ENCODE measurements at places on chromosomes 7 and 10. TPM values are rescaled to one million over a fixed set of nuclear protein-coding genes. Genes with fewer than 3 reads are reported as not detected.

- DNase-seq: peak; percentile 29
- no peak overlapping the region for H3K27ac ChIP-seq
- no peaks in the 10 kb centered on the region for H3K36me3 ChIP-seq
- H3K4me1 ChIP-seq: no peaks in the 10 kb centered on the region
- H3K27me3 ChIP-seq: no peaks in the 10 kb centered on the region
These were observed 210.1 kb upstream of the STK17A start for GRCh38 chr7:43372676-43373355.

- H3K36me3 ChIP-seq: no peaks in the 10 kb centered on the region
These were observed 21.3 kb upstream of the HSPB1 start for GRCh38 chr7:76281006-76281705.

DNA sequence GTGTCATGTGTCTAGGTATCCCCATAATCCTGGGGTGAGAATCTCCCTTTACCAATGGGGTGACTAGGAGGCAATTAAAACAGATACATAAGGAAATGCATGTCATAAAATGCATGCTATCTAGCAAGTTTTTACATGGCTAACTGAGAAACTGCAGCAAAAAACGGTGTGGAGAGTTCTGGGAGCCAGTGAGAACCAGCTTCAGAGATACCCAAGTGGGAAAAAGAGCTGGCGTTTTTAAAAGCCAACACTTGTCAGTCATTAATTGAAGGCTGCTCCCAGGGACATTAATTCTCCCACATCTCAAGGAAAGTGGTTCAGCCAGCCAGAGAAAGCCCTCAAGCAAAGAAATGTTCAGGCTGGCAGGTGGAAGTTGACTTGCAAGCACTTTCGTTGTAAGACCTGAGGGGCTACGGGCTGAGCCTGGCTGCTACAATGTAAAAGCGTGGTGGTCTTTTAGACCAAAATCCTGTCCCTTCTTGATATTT, 28.1 kb downstream of the ST8SIA6 start:
- DNase-seq: no peak
- H3K4me3 ChIP-seq: no peak overlapping the region
- no peaks in the 10 kb centered on the region for H3K4me1 ChIP-seq
- no peaks in the 10 kb centered on the region for H3K36me3 ChIP-seq

DNA sequence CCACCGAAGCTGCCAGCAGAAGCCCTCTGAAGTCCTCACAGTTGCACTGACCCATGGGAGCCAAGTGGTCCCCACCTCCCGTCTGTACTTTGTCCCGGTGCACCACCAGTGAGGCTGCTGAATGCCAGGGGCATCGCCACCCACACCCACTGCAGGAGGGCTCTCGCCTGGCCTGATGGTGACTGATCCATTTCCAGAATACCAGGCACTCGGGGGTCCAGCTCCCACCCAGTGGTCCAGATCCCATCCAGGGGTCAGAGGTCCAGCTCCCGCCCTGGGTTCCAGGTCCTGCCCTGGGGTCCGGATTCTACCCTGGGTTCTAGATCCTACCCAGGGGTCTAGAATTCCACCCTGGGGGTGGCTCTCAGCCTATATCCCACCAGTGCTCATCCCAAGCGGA, 9.1 kb upstream of the JAKMIP3 start:
- H3K27me3 ChIP-seq: no peaks in the 10 kb centered on the region
- H3K4me1 ChIP-seq: no peaks in the 10 kb centered on the region
- H3K27ac ChIP-seq: no peak overlapping the region
- no peaks in the 10 kb centered on the region for H3K36me3 ChIP-seq
- no peak overlapping the region for H3K4me3 ChIP-seq
- no peak for DNase-seq

DNA sequence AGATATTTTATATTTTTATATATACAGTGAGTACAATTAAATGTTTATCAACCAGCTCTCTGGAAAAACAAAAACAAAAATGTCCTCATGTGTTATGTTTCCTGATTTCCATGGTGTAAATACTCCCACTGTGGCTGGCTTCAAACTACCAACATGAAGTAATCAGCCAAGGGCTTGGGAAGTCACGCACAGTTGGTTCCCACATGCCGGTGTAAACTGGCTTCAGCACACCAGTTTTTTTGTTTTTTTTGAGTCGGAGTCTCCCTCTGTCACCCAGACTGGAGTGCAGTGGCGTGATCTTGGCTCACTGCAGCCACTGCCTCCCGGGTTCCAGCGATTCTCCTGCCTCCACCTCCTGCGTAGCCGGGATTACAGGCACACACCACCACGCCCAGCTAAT, 11.8 kb downstream of the OSBPL3 start:
- H3K4me1 ChIP-seq: peaks cover 2% of the 10 kb centered on the region
- no peaks in the 10 kb centered on the region for H3K36me3 ChIP-seq
- no peaks in the 10 kb centered on the region for H3K27me3 ChIP-seq
- DNase-seq: no peak
- H3K27ac ChIP-seq: no peak overlapping the region

DNA sequence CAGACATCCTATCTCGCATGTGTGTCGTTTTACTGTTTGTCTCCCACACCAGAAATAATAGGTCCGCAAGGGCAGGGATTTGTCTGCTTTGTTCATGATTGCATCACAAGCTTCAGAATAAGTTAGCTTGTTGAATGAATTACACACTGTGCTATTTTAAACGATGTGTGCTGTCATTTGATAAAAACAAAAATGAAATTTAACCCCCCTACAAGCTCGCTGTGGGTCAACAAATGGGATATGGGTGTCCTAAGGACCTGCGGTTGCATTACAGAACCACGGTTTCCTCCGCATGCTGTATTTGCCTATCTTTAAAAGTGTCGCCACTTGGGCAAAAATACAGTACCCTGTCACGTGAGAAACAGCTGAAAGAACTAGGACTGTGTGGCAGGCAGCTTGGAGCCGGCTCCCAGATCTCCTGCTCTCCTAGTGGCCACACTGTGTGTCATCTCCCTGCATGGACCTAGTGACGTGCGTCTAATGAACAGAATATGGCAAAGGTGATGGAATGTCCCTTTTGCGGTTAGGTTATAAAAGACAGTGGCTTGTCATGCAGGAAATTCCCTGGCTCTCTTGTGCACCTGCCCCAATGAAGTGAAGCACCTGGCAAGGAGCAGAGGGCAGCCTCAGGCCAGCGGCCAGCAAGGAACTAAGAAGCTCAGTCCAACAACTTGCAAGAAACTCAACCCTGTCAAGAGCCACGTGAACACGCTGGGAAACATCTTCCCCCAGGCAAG, 32.9 kb upstream of the CRYGN start:
- DNase-seq: no peak
- no peak overlapping the region for H3K4me3 ChIP-seq
- H3K4me1 ChIP-seq: no peaks in the 10 kb centered on the region
- H3K27me3 ChIP-seq: no peaks in the 10 kb centered on the region
- H3K36me3 ChIP-seq: peaks cover 28% of the 10 kb centered on the region
- H3K27ac ChIP-seq: no peak overlapping the region

- H3K4me1 ChIP-seq: peaks cover 11% of the 10 kb centered on the region
- no peaks in the 10 kb centered on the region for H3K36me3 ChIP-seq
- H3K4me3 ChIP-seq: no peak overlapping the region
- H3K27ac ChIP-seq: no peak overlapping the region
- DNase-seq: peak; percentile 43
- no peaks in the 10 kb centered on the region for H3K27me3 ChIP-seq
These were observed 97.6 kb downstream of the CCNY start for GRCh38 chr10:35433851-35434426.

DNA sequence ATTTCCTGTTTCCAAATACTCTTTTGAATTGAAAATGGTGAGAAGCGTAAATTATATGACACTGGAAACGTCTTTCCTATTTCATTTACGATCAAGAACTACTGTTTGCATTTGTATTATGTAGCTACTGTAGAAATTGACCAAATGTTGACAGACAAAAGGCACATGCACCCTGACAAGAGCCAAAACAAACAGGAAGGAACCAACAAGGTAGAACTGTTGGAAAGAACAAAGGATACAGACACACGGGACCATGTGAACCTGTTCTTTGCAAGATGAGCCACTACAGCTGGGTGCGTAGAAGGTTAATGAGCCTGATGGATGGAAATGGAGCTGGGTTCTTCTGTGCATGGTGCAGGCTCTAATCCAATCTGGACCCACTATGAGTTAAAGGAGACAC, 48.4 kb upstream of the FZD8 start:
- no peaks in the 10 kb centered on the region for H3K36me3 ChIP-seq
- H3K4me1 ChIP-seq: no peaks in the 10 kb centered on the region
- H3K4me3 ChIP-seq: no peak overlapping the region
- no peak overlapping the region for H3K27ac ChIP-seq

DNA sequence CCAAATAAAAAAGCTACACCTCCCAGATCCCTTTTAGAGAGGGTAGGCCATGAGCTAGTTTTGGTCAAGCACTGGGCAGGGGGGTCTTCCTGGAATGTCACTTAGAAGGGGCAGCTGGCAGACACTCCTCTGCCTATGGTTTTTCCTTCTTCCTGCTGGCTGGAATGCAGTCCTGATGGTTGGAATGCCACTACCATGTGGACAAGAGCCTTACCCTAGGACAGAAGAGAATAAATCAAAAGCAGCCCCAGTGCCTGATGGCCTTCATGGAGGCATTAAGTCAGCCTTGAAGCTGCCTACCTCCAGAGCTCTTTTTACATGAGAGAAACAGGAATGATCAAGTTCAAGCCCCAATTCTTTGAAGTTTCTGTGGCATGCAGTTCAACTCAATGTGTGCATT, 43.5 kb upstream of the SORBS1 start:
- H3K4me3 ChIP-seq: no peak overlapping the region
- no peak for DNase-seq
- peaks cover 3% of the 10 kb centered on the region for H3K4me1 ChIP-seq
- peak overlapping the region; percentile 27 for H3K27ac ChIP-seq
- H3K36me3 ChIP-seq: peaks cover 10% of the 10 kb centered on the region

GRCh38 chr10:101901340-101901739, 57.7 kb upstream of the KCNIP2 start:
- peaks cover 4% of the 10 kb centered on the region for H3K36me3 ChIP-seq
- no peaks in the 10 kb centered on the region for H3K4me1 ChIP-seq
- no peaks in the 10 kb centered on the region for H3K27me3 ChIP-seq
- no peak for DNase-seq
- H3K4me3 ChIP-seq: no peak overlapping the region

GRCh38 chr10:86718556-86718955, 37.9 kb upstream of the BMPR1A start:
- no peak overlapping the region for H3K27ac ChIP-seq
- H3K36me3 ChIP-seq: no peaks in the 10 kb centered on the region

GRCh38 chr10:13637894-13638293, 51.1 kb downstream of the PRPF18 start:
- DNase-seq: no peak
- no peaks in the 10 kb centered on the region for H3K4me1 ChIP-seq
- peaks cover 9% of the 10 kb centered on the region for H3K36me3 ChIP-seq
- H3K27ac ChIP-seq: no peak overlapping the region
- H3K4me3 ChIP-seq: no peak overlapping the region
- H3K27me3 ChIP-seq: no peaks in the 10 kb centered on the region

DNA sequence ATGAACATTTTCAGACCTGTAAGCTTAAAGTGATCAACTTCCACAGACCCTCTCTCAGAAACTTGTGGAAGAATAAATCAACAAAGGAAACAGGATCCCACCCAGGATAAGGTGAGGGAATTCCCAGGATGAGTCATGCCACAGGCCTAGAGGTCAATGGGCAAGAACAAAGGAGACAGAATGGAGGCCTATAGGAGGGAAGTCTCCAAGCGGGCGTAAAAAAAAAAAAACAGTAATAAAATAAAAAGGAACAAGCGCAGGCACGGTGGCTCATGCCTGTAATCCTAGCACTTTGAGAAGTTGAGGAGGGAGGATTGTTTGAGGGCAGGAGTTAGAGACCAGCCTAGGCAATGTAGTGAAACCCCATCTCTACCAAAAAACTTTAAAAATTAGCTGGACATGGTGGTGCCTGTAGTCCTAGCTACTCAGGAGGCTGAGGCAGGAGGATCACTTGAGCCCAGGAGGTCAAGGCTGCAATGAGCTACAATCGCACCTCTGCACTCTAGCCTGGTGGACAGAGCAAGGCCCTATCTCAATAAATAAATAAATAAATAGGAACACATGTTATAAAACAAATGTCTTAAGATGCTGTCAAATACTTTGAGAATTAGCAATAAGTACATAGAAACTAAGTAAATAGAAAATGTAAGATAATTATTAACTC, 8.4 kb downstream of the SORBS1 start:
- no peak for DNase-seq
- H3K27ac ChIP-seq: no peak overlapping the region
- H3K36me3 ChIP-seq: no peaks in the 10 kb centered on the region
- no peaks in the 10 kb centered on the region for H3K27me3 ChIP-seq
- H3K4me1 ChIP-seq: peaks cover 31% of the 10 kb centered on the region

GRCh38 chr7:140168816-140169215, 8.0 kb downstream of the KDM7A start:
- H3K4me1 ChIP-seq: no peaks in the 10 kb centered on the region
- H3K27ac ChIP-seq: no peak overlapping the region
- no peaks in the 10 kb centered on the region for H3K27me3 ChIP-seq
- DNase-seq: no peak

GRCh38 chr7:41955893-41956675, 253.2 kb upstream of the INHBA start:
- no peak overlapping the region for H3K27ac ChIP-seq
- H3K36me3 ChIP-seq: peaks cover 4% of the 10 kb centered on the region
- H3K27me3 ChIP-seq: no peaks in the 10 kb centered on the region
- peak; percentile 99 for DNase-seq
- H3K4me3 ChIP-seq: no peak overlapping the region
- H3K4me1 ChIP-seq: peaks cover 42% of the 10 kb centered on the region

DNA sequence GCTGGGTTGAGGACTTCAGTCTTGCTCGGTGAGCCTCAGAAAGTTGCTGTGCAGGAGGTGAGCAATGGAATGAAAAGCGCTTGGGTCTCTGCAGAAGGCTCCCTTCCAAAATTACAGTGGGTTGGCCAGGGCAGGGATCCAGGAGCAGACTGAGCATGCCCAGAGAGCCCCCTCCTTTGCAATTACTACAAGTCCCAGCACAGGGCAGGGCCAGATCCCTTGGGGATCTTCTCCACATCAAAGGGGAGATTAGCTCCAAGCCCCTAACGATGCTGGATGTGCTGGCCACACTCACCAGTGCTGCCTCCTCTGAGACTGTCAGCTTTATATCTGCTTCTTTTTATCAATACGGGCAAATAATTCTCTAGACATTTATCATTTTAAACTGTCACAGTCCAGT, 337.5 kb downstream of the RPS24 start:
- H3K27ac ChIP-seq: no peak overlapping the region
- H3K4me1 ChIP-seq: peaks cover 59% of the 10 kb centered on the region
- no peaks in the 10 kb centered on the region for H3K36me3 ChIP-seq
- DNase-seq: peak; percentile 79
- H3K4me3 ChIP-seq: no peak overlapping the region
- no peaks in the 10 kb centered on the region for H3K27me3 ChIP-seq

GRCh38 chr7:156722043-156722826, 81.7 kb downstream of the RNF32 start:
- H3K36me3 ChIP-seq: peaks cover 3% of the 10 kb centered on the region
- peak; percentile 20 for DNase-seq
- no peak overlapping the region for H3K4me3 ChIP-seq
- H3K27ac ChIP-seq: no peak overlapping the region
- no peaks in the 10 kb centered on the region for H3K27me3 ChIP-seq
- H3K4me1 ChIP-seq: peaks cover 4% of the 10 kb centered on the region

Gene TRIM73
- 2.4 TPM for polyA plus RNA-seq

Gene VENTX
- polyA plus RNA-seq: 4.0 TPM

Gene ACSM6
- not detected for polyA plus RNA-seq

Gene SPOCK2
- 86.0 TPM for polyA plus RNA-seq

All from lung (tissue), 17 donors.